ENCODE measurements at places on chromosomes 1 and 21.

GRCh38 chr1:101071470-101071891, 45.9 kb upstream of the DPH5 start:
- no peak for DNase-seq

GRCh38 chr1:245578308-245578707, 423.5 kb downstream of the KIF26B start:
- no peak for DNase-seq

DNA sequence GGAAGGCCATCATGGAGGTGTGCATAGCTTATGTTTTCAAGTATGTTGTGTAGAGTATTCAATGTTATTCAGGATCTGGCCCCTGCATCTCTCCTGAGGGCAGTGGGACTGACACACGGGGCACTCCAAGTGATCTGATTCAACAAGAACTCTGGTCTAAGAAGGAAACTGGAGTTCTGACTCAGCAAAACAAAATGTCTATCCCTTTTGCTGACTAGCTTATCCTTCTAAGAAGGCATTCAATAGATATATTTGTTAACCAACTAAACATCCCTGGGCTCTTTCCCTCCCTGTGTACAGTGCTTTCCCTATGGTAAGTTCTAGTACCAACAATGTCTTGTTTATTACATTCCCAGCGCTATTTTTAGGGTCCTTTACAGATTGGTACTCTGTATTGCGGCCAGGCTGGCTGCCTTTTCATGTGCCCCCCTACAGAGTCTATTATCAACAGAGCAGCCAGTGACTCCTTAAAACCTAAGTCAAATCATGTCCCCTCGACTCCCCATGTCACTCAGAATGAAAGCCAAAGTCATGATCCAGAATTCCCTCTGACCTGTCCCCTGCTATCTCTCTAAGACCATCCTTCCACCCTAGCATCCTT, 304.9 kb downstream of the KCNH1 start:
- no peak for DNase-seq

DNA sequence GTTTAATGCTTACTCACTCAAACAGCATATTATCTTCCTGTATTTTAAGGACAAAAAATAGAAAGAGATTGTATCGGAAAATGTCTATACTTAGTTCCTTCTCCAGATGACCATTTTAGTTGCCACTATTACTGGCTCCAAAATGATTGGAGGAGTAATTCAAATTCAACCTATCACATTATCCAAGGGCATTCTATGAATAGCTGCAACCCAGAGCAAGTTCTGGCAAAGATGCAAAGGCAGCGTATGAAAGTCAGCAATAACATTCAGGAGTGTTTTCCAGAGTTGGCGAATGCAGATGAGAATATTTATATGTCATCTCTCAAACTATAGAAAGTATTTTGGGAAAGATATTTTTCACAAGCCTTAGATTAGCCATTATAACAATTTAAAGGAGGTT, 389.8 kb upstream of the ADGRL2 start:
- DNase-seq = no peak

GRCh38 chr1:100188617-100189016, 10.6 kb upstream of the LRRC39 start:
- no peak for DNase-seq

- DNase-seq = no peak
Observed at GRCh38 chr1:221972276-221973235, 230.7 kb upstream of the DUSP10 start.

DNA sequence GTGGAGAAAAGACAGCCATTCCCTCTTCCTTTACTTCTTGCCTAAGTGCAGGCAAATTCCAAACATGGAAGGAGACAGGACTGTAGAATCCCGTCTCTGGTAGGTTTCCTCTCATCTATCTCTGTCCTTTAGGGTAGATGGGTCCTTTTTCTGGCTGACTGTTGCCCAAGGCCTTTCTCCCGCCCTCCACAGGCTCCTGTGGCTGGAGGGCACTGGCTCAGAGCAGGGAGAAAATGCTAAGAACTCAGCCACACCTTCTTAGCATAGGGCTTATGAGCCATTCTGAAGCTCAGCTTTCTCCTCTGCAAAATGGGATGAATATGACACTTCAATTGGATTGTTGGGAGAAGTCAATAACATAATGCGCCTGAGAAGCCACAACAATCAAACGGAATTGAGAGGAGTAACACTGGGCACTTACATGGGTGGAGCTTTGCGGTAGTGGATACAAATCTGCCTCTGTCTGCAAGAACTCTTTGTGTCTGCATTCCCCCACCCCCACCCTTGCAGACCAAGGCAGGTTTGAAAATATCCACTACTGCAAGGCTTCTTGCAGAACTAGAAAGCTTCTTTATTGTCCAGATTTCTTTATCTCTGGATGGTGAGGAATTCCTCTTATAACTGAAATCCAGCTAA, 94.7 kb downstream of the CSMD2 start:
- DNase-seq = no peak

- DNase-seq = no peak
Observed at GRCh38 chr1:240667351-240667750, 55.4 kb upstream of the GREM2 start.

- DNase-seq = no peak
Observed at GRCh38 chr1:211527888-211528287, 35.9 kb upstream of the RD3 start.

- no peak for DNase-seq
Observed at GRCh38 chr1:938711-939489, 15.2 kb downstream of the SAMD11 start.

DNA sequence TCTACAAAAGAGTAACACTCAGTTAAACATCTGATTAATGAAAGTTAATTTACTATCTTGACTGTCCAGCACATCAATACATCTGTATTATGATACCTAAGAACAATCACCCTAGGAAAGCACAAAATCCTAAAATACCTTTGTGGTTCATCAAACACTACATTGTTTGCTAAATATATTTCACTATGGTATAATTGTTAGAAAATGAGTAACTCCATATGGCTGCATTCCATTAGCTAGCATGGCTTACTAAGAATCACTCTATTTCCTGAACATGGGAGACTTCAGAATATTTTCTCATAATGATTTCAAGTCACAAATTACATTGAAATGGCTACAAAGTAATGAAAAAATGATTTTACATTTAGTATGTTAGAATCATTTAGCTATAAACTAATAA, 12.5 kb downstream of the TRMT1L start:
- DNase-seq = no peak

DNA sequence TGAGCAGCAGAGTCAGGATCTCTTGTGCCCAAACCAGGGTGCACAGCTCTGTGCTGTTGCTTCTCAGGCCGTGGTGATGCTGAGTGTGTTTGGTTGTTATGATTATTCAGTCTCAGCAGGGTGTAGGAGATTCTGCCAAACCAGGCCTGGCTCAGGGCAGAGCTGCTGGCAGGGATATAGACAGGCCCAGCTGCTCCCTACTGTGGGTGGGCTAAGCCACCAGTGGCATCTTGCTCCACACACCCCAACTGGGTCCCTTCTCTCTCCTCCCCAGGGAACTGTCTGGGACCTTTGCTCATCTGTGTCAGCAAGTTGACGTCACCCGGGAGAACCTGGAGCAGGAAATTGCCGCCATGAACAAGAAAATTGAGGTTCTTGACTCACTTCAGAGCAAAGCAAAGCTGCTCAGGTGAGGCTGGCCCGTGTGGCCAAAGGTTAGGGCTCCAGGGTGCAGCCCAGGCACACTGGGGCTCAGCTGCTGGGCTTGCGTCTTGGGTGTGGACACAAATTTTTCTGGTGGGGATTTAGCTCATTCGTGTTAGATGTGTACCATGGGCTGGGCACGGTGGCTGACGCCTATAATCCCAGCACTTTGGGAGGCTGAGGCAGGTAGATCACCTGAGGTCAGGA, 9.9 kb upstream of the MIIP start:
- no peak for DNase-seq

Measured in T-helper 1 cell (primary cell).